ENCODE measurements at places on chromosomes 7 and 10.

DNA sequence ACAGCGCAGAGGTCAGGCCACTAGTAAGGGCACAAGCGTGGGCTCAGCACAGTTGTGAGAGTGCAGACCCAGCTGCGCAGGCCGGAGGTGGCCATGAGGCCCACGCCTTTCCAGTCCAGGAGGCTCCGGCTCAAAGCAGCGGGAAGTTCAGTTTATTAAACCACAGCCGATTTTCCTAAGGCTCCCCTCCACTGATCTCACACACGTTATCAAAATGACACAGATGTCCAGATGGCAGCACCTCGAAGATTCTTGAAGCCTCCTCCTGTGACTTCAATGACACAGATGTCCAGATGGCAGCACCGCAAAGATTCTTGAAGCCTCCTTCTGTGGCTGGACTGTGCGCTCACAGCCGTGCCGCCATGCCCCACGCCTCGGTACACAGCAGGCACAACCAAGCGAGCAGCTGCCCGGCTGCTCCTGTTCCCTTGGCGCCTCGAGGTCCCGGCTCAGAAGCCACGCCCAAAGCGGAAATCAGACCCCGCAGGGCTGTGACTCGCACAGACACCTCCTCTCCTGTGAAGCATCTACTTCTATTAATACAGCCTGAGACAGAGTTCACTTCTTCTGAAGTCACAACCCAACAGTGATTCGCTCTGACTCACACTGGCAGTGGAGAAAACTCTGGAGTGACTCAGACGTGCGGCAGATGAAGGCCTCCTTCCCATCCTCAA lies 122.7 kb downstream of the MAD1L1 start:
- DNase-seq: peak; percentile 72

GRCh38 chr10:61313460-61313859 lies 139.7 kb downstream of the TMEM26 start:
- DNase-seq: no peak

DNA sequence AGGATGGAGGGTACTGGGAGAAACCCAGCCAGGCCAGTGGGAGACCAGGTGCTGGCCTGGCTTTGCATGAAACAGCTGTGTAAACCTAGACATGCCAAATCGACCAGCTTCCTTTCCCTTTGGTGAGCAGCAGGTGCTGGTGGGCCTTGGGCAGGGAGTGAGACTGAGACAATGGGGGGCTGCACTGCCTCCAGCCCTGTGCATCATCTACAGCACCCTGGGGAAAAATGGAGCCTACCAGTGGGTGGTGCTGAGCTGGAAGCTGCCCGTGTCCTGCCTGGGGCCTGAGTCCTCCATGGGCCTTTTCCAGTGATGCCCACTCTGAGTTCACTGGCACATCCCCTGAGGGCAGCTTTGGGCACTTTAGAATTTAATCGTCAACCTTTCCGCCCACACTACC lies 19.2 kb upstream of the DDC start:
- DNase-seq: no peak

DNA sequence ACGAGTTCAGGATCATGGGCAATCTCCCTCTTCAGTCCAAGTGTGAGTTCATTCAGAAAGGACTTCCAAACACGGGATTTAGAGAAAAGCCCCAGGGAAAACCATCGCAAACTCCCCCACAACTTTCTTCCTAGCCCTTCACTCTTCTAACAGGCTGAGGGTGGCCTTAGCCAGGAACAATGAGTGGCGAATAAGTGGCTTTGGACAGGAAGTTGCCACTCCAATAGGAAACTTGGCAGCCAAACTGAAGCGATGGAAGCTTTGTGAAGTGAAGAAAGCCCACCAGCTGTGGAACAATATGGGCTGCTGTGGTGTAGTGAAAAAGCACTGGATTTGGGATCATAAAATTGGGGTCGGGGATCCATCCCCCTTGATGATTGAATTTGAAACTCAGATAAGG lies 193.2 kb downstream of the TEX36 start:
- DNase-seq: no peak

DNA sequence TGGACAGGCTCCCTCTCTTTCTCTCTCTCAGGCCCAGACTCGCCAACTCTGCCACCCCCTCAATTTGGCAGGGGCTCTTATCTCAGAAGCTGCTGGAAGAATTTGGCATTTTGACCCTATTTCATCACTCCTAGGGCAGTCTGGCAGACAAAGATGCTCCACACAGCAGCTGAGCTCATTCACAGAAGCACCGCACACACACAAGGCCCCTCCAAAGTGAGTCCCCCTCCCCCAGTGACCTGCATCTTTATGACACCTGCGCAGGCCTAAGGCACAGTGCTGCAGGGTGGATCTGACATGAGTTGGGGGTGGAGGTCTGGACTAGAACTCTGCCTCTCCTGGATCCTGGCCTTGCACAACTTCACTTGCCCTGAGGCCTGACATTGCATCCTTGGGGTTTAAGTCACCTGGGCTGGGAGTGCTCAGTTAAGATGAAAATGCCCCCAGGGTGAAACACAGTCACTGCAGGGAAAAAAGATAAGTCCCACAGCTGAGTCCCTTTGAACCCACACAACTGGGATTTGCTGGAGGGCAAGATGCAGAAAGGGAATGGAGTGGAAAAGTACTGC lies 41.1 kb upstream of the DUSP5 start:
- no peak for DNase-seq

DNA sequence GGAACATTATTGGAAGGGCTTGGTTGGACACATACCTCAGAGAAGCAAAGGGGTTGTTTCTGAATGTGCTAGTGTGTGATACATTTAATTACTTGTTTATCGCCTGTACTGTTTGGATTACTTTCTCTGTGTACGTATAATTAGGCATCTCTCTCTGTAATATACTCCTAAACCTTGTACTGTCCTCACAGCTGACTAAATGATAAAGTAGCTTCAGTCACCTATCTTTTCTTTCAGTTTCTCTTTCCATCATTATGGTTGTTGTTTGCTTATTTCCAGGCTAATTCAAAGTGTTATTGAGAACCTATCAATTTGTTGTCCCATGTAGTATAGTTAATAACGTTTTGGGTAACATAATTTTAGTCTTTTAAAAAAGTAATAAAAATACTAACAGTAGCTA lies 34.0 kb downstream of the MXI1 start:
- no peak for DNase-seq

DNA sequence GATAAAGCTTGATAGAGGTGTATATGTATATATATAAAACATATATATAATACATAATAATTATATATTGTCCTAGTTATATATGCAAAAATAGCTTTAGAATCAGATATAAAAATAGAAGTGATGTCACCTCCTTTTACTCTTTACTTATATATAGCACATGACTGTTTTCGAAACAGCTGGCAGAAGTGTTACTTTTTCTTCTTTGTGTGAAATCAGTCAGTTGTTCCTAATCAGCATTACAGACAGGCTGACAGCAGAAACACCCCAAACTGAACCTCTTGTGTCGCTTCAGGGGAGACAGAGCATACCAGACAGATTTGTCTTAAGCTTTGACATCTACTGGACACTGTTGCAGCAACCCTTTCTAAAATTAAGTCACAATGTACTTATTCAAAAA lies 684.9 kb upstream of the CELF2 start:
- DNase-seq: no peak

- no peak for DNase-seq
Observed at GRCh38 chr7:36617408-36617807, 106.9 kb downstream of the AOAH start.

GRCh38 chr7:108461840-108462239 lies 5.6 kb upstream of the NRCAM start:
- DNase-seq: no peak

DNA sequence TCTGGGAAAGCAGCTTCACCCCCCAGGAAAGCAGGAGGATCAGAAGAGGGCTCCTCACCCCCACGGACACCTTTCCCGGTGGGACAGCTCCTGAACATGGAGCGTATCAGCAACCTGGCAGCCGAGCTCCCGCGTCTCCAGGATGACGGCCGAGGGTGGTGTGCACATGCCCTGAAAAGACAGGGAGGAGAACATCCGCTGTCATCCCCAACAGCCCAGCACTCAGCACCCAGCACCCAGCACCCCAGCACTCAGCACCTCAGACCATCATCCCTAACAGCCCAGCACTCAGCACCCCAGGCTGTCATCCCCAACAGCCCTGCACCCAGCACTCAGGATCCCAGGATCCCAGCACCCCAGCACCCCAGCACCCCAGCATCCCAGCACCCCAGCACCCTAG lies 3.9 kb upstream of the CFAP46 start:
- DNase-seq: no peak

GRCh38 chr10:78972160-78972946 lies 96.4 kb upstream of the ZMIZ1 start:
- DNase-seq: no peak

- no peak for DNase-seq
Observed at GRCh38 chr7:102424787-102425218, 8.6 kb upstream of the ORAI2 start.

DNA sequence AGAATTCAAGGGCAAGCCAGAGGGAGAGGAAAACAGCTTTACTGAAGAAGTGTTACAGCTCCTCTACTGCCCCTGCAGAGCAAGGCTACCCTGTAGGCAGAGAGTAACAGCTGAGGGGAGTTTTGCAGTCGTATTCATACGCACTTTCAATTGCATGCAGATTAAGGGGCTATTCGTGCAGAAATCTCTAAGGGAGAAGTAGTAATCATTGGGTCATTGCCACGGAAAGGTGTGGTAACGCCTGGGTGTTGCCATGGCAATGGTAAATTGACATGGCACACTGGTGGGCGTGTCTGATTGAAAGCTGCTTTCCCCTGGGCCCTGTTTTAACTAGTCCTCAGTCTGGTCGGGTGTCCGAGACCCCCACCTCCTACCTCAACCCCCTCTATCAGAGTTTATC lies 227.2 kb downstream of the NSUN6 start:
- DNase-seq: no peak

DNA sequence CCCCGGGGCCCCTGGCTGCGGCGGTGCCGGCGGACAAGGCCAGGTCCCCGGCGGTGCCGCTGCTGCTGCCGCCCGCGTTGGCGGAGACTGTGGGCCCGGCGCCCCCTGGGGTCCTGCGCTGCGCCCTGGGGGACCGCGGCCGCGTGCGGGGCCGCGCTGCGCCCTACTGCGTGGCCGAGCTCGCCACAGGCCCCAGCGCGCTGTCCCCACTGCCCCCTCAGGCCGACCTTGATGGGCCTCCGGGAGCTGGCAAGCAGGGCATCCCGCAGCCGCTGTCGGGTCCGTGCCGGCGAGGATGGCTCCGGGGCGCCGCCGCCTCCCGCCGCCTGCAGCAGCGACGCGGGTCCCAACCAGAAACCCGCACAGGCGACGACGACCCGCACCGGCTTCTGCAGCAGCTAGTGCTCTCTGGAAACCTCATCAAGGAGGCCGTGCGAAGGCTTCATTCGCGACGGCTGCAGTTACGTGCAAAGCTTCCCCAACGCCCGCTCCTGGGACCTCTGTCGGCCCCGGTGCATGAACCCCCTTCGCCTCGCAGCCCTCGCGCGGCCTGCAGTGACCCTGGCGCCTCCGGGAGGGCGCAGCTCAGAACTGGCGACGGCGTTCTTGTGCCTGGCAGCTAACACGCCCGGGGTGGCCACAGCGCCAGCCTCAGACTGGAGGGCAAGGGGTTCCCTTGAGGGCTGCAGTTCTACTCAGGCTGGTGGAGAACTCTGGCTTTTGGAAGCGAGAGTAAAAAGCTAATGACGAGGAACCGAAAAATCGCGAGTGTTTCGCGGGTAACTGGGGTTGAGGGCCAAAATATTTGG lies 804 bp downstream of the FRAT1 start:
- peak; percentile 37 for DNase-seq

DNA sequence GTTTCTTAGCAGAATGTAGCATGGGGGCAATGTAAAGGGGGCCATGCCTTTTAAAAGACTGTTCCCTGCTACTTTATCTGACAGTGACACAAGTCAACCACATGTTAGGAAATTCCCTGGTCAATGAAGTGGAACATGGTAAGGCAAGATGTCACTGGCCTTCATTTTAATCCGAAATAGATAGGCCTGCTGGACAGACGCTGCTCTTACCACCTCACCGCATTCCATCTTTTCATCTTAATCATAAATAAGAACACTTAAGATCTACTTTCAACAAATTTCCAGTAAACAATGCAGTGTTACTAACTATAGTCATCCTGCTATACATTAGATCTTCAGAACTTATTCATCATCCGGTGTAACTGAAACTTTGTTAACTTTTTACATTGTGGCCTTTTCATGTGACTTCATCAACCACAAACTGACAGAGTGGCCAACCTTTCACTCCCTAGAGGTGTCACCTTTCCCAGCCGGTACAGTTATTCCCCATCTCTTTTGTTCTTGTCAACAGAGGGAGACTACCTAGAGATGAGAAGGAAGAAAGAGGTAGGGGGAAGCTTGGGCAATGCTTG lies 15.6 kb downstream of the ASB4 start:
- no peak for DNase-seq

DNA sequence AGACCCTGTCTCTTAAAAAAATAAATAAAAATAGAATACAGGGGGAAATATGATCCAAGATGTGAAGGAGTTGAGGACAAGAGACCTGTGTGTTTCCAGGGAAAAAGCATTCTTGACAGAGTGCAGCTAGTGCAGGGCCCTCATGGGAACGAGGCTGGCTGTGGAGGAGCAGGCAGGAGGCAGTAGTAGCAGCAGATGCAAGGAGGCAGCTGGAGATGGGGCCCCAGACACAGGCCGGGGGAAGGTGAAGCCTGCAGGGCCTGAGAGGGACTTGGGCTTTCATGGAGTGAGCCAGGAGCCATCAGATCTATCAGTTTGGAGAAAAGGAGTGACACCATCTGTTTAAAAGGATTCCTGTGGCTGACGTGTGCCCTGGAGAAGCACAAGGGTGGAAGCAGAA lies 71.4 kb upstream of the ZNF438 start:
- DNase-seq: no peak

GRCh38 chr10:123536176-123536845 lies 129.8 kb upstream of the GPR26 start:
- DNase-seq: no peak

DNA sequence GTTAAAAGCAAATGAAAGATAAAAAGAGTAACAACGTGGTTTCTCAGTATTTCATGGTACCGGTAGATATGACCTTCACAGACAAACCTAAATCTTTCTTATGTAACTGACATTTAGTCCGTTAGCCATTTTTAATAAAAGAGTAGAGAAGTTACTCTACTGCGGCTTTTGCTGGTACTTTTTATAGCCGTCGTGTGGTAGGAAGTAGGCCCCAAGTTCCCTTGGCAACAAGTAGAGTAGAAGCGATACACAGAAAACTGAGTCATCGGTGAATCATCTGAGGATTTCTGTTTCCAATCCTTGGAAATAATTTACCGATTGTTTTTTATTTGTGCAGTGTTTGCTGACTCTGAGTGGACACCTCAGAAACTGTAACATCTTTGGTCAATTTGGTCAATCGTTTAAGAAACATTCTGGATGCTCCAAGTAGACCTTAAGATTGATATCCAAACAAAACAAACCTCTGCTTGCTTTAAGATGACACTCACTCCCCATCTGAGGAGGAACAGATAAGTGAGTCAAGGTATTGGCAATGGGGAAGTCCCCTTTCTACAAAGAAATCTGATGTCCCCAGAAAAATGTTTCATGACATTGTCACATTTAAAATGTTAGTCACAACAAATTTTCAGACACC lies 63.9 kb upstream of the AHR start:
- peak; percentile 53 for DNase-seq

DNA sequence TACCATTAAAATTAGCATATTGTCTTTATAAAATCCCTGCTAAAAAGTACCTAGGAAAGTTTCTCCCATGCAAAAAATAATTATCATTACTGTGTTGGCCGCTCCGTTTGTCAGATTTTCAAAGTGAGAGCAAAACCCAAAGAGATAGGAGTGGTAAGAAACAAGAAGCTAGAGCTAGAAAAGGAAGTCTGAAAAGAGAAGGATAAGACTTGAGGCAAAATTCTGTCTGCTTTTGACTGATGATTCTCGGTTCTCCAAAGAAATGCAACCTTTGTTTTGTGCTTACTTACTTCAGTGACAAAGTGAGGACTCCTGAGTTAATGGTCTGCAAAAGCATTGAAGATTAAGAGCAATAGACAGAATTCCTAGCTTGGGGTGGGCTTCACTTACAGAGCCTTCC lies 33.3 kb upstream of the CAPZA2 start:
- no peak for DNase-seq
